ENCODE measurements at places on chromosomes 16 and 17.

DNA sequence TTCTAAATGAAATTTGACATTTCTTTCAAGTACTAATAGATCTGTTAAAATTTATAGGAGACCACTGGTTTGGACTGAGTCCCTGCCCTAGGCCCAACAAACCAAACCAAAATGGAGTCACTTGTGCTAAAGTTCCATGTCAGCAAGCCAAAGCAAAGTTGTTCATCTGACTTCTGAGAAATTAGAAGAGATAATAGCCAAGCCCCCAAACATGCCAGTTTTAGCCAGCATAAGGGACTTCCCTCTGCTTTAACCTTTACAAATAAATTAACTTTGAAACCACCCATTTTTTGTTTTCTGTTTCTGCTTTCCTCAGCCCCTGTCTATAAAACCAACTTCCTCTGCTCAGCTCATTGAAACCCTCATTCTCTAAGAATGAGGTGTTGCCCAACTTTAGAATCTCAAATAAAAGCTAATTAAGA is 18.9 kb downstream of the CDR2 start:
- no peak for DNase-seq

DNA sequence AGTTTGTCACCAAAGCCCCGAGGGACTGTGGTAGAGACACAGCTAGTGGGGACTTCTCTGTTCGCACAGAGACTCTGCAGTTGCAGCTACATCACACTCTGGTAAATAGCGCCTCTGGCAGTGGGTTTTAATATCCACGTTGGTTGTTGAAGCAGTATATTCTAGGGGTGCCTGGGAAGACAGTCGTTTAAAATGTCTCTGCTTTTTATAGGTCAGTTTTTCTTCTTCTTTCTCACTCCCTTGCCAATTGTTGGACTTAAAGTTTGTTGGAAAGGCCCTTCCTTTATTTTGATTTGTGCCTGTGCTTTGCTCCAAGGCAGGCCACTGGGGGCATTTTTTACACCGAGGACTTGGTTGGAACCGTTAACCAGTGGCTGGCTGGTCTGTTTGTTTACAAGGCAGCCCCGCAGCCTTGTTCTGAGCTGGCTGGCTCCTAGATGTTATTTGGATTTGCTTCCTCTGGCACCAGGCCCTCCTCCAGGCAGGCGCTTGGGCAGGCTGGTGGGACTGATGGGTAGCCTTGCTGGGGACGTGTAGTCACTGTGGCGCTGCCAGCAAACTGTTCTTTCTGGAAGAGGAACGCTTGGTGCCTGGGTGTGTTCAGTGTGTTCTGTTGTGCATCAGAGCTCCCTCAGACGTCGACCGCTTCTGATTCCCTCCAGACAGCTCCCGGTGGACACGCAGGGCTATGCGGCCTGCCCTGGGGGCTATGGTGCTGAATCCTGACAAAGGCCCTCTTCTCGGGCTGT is 218.2 kb upstream of the CHMP6 start:
- no peak for DNase-seq

- no peak for DNase-seq
These were observed 25.9 kb upstream of the APOH start for GRCh38 chr17:66255112-66255511.

GRCh38 chr17:48155889-48156611 is 48.5 kb downstream of the SNX11 start:
- no peak for DNase-seq

- DNase-seq = no peak
These were observed 12.7 kb upstream of the DOC2B start for GRCh38 chr17:193841-194806.

- DNase-seq = no peak
These were observed 53.6 kb downstream of the LDHD start for GRCh38 chr16:75062976-75063346.

DNA sequence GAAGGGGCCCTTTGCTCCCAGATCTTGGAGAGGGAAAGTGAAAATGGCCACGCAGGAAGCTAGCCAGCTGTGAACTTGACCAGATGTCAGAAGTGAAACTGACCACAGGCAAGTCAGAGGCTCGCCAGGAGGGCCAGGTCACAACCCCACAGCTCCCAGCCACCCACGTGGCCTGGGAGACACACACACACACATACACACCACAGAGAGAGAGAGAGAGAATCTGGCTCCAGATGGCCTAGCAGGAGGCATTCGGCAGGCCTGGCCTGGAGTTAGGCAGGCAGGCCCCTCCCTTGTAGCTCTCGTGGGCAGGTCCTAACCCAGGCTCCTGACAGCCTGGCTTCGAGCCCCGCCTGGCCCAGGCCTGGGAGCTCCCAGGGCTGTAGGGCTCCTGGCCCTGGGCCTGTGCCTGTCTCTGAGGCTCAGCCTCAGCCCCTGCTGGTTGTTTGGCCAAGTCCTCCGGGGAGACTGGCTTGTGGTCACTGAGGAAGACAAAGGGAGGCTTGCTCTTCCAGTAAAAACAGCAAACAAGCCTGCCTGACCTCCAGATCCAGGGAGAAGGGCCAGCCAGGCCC is 20.2 kb downstream of the NGFR start:
- DNase-seq = peak; percentile 85

DNA sequence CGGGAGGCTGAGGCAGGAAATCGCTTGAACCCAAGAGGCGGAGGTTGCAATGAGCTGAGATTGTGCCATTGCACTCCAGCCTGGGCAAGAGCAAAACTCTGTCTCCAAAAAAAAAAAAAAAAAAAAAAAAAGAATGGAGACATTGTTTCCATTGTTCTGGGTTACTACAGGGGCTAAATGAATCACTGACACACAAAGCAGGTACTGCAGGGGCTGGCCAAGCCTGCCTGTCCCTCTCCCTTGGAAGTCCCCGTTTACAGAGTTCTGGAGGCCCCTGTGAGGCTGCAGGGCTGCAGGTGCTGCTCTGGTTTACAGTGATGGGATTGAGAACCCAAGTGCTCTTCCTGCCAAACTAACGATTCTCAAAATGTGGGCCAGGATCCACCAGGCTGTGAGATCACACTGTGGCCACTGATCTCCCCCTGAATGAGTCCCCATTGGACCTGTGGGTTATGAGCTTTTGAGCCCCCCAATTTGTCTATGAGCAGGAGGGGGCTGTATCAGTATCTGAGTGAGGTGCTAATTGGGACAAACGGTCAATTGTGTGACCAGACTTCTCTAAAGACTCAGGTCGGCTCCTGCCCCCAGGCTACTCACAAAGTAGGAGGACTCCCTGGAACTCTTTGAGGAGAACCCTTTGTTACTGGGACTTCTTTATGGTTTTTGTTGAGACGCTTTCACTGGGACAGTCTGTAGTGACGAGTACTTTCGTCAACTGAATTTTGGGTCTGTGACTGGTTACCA is 39.0 kb downstream of the DNAH17 start:
- no peak for DNase-seq

- peak; percentile 71 for DNase-seq
These were observed 22.3 kb upstream of the ZFPM1 start for GRCh38 chr16:88430524-88431446.

- no peak for DNase-seq
These were observed 42.2 kb downstream of the CFDP1 start for GRCh38 chr16:75390926-75391653.

DNA sequence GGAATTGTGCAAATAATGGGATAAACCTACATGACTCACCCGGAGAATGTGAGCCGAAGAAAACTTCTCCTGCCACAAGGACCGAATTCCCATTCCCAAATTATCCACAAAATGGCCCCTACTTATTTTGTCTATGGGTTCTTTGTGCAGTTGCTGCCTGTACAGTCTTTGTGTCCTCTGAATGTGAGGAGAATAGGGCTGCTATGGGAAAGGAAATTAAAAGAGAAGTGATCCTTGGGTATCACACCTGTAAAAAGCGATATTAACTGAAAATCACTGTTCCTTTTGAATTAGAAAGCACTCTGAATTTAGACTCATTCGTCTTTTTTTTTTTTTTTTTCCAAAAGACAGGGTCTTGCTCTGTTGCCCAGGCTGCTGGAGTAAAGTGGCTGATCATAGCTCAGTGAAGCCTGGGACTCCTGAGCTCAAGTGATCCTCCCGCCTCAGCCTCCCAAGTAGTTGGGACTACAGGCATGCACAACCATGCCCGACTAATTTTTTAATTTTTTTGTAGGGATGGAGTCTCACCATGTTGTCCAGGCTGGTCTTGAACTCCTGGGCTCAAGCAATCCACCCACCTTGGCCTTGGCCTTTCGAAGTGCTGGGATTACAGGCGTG is 45.4 kb downstream of the CHD9 start:
- no peak for DNase-seq

DNA sequence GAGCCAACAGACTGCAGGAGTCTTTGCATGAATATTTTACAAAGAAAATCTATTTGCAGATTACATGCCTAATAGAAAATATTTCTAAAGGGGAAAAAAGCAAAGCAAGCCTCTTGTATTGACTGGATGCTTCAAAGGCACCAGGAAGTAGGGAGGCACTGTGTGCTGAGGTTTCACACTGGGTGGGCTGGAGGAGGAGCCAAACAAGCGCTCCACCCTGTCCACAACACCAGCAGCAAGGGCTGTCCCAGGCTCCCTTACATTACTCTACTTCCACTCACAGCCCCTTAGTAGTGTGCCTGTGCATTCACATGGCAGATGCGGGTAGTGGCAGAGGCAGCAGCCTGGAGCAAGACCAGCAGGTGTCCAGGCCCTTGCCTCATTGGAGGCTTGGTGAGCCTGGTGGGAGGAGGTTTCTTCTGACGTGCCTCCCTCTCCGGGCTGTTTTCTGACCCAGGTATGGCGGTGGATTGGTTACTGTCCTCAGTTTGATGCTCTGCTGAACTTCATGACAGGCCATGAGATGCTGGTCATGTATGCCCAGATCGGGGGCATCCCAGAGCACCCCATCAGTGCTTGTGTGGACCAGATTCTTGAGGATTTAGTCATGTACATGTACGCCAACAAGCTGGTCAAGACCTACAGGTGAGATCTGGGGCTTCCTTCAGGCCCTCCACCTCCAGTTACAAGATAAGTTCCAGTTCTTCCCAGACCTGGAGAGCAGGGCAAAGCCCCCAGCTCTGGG is 7.0 kb upstream of the CCNF start:
- DNase-seq = no peak

- no peak for DNase-seq
These were observed 243.0 kb upstream of the N4BP1 start for GRCh38 chr16:48852951-48853350.

GRCh38 chr16:64858076-64858475 is 263.8 kb downstream of the CDH11 start:
- no peak for DNase-seq

DNA sequence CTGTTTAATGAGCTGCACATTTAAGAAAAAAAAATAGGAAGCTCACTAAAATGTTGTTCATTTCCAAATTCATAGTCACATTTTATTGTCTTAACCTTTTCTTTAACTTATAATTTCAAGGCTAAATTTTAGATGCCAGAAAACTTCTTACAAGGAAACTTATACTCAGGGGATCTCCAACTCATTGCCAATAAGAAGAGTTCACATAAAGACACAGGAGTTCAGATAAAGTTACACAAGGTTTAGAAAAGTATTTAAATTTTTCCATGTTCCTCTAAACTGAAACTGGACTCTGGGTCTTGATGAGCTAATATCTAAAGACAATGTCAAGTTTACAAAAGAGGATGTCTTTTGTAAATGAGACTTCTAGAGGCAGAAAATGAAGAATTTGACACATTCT is 190.7 kb upstream of the KCNJ16 start:
- no peak for DNase-seq

GRCh38 chr17:30557916-30558685 is 80.9 kb downstream of the GOSR1 start:
- no peak for DNase-seq

GRCh38 chr16:88072571-88073001 is 121.4 kb downstream of the BANP start:
- no peak for DNase-seq

- no peak for DNase-seq
These were observed 88.6 kb downstream of the AMFR start for GRCh38 chr16:56336711-56337110.

GRCh38 chr16:11916524-11917285 is 949 bp upstream of the GSPT1 start:
- no peak for DNase-seq

- DNase-seq = no peak
These were observed 611 bp downstream of the SMARCE1 start for GRCh38 chr17:40646791-40647623.

DNA sequence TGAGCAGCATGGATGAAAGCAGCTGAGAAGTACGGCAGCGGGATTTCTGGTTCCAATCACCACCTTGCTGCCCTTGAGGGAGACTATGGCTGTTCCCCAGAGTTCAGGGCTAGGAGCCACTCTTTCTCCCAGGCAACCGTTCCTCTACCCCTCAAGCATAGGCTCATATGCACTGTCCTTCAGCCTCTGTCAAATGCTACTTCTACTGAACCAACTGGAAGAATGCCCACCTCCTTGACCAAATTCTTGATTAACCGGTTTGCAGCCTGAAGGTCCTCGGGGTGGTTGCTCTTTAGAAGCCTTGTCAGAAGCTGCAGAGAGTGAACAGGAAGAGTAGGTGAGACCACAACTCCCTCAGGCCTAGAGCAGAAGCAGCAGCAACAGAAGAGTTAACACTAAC is 23.8 kb downstream of the GGA2 start:
- peak; percentile 7 for DNase-seq

DNA sequence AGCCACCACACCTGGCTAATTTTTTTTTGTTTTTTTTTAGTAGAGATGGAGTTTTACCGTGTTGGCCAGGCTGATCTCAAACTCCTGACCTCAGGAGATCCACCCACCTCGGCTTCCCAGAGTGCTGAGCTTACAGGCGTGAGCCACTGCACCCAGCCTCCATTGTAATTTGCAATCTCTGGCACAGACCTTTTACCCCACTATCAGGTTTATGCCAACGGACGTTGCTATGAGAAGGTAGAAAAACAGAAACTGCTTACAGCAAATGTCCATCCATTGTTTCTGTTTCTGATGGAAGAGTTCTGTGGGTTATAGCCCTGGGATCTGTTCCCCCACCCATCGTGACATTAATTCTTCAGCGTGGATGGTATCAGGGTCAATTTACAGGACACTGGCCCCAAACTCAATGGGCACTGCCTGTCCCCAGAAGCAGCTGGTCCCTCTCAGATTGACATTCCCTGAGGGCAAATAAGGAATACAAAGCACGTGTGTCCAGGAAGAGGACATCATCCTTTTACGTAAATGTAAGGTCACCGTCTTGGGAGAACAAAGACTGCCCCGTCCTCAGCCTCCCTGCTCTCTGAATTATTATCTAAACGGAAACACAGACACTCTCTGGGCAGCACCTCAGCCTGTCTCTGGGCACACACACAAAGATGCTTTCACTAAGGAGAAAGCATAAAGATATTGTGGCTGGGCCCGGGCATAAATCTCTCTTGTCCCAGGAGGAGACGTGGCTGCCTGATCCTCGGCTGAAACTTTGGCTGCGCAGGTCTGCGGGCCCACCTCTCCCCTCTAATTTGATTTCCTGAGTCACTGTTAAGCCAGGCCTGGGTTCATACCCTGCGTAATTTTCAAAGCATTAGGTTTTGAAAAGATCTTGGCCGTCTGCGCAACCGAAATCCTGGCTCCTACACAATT is 5.2 kb downstream of the KCNG4 start:
- peak; percentile 57 for DNase-seq

GRCh38 chr17:72151565-72152386 is 31.0 kb downstream of the SOX9 start:
- DNase-seq = no peak

GRCh38 chr17:18967916-18968315 is 16.0 kb downstream of the SLC5A10 start:
- no peak for DNase-seq

- no peak for DNase-seq
These were observed 149.3 kb downstream of the FOXL1 start for GRCh38 chr16:86727632-86728031.

- DNase-seq = peak; percentile 81
These were observed 20.1 kb upstream of the TAOK1 start for GRCh38 chr17:29369831-29370735.

- DNase-seq = no peak
These were observed 10.6 kb downstream of the CNTD1 start for GRCh38 chr17:42809250-42809649.

- peak; percentile 60 for DNase-seq
These were observed at the start of gene SLC13A5 for GRCh38 chr17:6713130-6713917. Gene SLC13A5, minus strand, starts transcription at chr17:6713369. Its CDS starts 36 bp downstream, at chr17:6713333.
